ENCODE measurements at places on chromosomes 4 and X.

DNA sequence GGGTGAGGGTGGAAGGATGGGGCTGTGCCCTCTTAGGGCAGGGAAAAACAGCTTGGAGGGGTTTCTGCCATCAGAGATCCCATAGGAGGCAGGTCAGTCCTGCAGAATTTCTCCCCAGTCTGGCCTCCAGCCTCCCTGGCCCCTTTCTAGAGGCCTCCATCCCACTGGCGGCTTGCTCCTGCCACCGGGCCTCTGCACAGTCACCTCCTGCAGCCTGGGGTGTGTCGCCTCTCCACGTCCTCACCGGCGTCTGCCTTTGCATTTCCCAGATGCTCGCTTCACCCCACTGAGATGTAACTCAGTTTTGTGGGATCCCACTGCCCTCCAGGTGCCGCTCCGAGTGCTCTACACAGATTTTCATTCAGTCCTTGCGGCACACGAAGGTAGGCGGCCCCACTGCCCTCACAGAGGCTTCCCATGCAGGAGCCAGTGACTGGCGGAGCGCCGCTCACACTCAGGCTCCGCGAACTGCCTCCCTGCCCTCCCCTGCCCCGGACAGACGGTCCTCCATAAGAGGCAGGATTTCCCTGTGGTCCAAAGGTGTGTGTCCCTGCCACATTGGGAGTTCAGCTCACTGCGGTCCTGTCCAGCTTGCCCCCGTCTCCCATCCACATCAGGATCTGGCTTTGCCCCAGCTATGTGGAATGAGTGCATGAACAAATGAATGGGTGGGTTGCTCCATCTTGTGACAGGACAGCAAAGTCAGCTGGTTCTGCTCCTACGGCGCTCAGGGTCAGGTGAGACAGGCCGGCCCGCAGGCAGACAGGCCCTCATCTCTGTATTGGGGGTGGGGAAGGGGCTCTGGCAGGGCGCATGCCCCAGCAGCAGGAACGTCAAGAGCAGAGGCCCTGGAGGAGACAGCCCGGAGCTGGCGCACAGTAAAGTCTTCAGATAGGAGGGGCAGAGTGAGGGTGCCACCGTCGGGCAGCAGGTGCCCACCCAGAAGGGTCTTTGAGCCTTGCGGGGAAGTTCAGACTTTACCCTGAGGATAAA is 2.7 kb upstream of the TMEM271 start:
- no peak overlapping the region for H3K4me3 ChIP-seq
- H3K27ac ChIP-seq, result no peak overlapping the region
- peaks cover 10% of the 10 kb centered on the region for H3K27me3 ChIP-seq
- no peaks in the 10 kb centered on the region for H3K36me3 ChIP-seq

DNA sequence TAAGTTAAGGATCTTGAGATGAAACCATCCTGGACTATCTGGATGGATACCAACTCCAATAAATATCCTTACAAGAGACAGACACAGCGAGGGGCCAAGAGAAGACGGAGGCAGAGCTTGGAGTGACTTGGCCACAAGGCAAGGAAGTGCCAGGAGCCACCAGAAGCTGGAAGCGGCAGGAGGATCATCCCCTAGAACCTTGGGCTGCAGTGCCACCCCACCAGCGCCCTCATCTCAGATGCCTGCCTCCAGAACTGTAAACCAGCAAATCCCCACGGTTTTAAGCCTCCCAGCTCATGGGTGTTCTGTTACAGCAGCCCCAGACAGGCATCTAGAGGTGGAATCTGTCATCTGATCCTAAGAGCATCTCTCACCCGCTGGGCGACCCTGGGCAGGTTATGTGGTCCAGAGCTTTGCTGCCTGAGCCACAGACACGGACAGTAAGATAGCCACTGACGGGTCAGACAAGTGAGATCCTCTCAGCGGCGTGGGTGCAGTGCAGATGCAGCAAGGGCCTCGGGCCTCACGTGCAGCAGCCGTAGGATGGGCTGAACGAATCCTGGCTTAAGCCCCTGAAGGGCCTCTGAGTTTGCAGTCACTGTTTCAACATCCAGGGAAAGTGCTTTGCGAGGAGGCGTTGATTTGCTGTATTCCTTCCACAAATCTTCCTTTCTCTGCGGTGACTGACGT is 25.1 kb upstream of the MXD4 start:
- H3K36me3 ChIP-seq, result no peaks in the 10 kb centered on the region
- H3K4me3 ChIP-seq, result no peak overlapping the region
- no peaks in the 10 kb centered on the region for H3K27me3 ChIP-seq
- no peak overlapping the region for H3K27ac ChIP-seq
- H3K4me1 ChIP-seq, result peaks cover 41% of the 10 kb centered on the region

DNA sequence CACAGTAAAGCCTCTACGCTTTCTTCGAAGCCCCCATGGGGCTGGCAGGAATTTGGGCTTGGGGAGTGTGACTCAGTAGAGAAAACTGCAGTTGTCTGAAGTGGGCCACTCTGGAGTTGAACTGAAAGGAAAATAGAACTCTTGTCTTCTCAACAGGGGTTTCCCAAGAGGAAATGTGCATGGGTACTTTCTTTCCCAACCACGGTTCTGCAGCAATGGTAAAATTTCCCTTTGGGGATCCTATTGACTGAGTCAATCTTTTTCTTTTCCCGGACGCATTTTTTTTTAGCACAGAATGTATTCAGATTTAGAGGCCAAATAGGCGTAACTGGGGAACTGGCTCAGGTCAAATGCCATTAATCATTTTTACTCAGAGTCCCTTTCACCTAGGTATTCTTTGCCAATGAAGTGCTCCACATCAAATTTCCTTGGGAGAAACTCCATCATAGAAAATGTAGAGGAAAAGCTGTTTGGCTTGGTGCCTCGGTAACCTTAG is 269.3 kb downstream of the STIM2 start:
- H3K4me1 ChIP-seq, result no peaks in the 10 kb centered on the region
- no peak for DNase-seq
- H3K4me3 ChIP-seq, result no peak overlapping the region
- H3K27ac ChIP-seq, result no peak overlapping the region
- no peaks in the 10 kb centered on the region for H3K36me3 ChIP-seq
- H3K27me3 ChIP-seq, result no peaks in the 10 kb centered on the region

DNA sequence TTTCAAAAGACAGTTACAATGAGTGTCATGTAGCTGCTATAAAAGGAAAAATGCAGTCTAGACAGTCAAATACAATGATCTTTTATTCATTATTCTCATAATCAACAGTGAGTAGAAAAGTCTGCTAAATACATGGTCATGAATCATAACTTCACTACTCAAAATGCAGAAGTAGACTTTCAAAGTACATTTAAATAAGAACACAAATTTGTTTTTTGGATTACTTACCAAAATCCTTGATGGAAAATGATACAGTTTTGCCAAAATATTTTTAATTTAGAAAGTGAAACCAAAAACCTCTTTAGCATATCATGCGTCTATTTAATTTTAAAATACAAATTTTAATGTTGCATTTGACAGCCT is 4.9 kb downstream of the ACSL4 start:
- DNase-seq, result no peak
- H3K27ac ChIP-seq, result no peak overlapping the region
- H3K27me3 ChIP-seq, result no peaks in the 10 kb centered on the region
- H3K4me1 ChIP-seq, result no peaks in the 10 kb centered on the region

DNA sequence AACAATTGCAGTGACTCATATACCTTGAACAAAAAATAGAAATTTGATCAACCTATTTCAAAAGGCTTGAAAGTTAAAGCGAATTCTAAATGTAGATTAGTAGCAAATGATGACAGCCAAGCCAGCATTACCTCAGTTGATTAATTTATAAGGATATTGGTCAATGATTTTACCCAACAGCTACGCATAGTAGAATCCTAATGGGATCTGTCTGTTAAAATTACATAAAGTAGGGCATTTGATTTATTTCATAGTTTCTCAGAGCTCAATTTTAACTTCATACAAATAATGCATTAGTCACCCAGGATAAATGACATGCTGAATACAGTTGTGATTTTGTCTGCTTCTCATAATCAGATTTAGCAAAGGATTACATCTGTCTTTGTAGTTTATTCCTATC is 12.0 kb downstream of the AFF2 start:
- no peak overlapping the region for H3K4me3 ChIP-seq
- H3K36me3 ChIP-seq, result no peaks in the 10 kb centered on the region
- no peaks in the 10 kb centered on the region for H3K4me1 ChIP-seq
- no peak overlapping the region for H3K27ac ChIP-seq
- DNase-seq, result no peak
- no peaks in the 10 kb centered on the region for H3K27me3 ChIP-seq

GRCh38 chr4:122661176-122662160 is 40.6 kb upstream of the IL21 start:
- no peaks in the 10 kb centered on the region for H3K36me3 ChIP-seq
- no peak for DNase-seq
- H3K4me1 ChIP-seq, result no peaks in the 10 kb centered on the region
- H3K4me3 ChIP-seq, result no peak overlapping the region
- H3K27ac ChIP-seq, result no peak overlapping the region

GRCh38 chrX:139816204-139816603 is 108.2 kb upstream of the MCF2 start:
- H3K36me3 ChIP-seq, result no peaks in the 10 kb centered on the region
- DNase-seq, result no peak
- no peak overlapping the region for H3K4me3 ChIP-seq
- H3K4me1 ChIP-seq, result peaks cover 4% of the 10 kb centered on the region

Measured in effector memory CD4-positive, alpha-beta T cell (primary cell).